ENCODE measurements at places on chromosomes 16 and 17.

DNA sequence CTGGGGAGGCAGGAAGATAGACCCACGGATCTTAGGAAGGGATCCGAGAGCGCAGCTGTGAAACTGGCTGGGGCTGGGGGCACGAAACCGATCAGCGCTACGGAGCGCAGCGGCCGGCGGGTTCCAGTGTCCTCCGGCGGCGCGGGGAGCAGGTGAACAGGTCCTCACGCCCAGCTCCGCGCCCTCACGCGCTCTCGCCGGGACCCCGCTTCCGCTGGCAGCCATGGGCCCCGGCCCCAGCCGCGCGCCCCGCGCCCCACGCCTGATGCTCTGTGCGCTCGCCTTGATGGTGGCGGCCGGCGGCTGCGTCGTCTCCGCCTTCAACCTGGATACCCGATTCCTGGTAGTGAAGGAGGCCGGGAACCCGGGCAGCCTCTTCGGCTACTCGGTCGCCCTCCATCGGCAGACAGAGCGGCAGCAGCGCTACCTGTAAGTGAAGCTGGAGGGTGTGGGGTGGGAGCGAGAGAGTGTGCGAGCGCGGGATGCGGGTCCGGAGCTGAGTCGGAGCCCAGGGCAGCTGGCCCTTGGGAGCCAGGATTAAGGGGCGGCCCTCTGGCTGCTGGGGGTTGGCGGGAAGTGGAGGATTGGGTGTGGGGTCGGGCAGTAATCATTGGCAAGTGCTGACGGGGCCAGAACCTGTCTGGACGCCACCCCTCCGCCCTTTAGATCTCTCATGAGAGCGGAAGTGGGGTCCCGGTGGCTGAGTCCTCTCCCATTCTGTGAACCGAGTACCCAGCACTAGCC lies 479 bp downstream of the ITGA3 start:
- peak; percentile 74 for DNase-seq

DNA sequence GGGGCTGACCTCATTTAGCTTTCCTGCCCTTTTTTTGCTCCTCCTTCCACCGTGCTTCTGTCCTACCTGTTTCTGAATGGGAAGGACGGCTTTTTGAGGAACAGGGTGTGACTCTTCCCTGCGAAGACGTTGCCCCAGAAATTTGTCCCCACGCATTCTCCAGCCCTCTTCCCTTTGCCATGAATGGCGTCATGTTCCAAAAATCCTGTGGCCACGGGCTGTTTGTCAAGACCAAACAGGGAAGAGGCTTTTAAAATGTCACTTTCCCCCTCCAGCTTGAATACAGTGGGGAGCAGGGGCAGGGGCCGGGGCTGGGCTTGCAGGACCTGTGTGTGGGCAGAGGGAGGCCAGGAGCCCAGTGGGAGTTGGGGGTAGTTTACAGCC lies 13.9 kb downstream of the MPRIP start:
- DNase-seq, result no peak

DNA sequence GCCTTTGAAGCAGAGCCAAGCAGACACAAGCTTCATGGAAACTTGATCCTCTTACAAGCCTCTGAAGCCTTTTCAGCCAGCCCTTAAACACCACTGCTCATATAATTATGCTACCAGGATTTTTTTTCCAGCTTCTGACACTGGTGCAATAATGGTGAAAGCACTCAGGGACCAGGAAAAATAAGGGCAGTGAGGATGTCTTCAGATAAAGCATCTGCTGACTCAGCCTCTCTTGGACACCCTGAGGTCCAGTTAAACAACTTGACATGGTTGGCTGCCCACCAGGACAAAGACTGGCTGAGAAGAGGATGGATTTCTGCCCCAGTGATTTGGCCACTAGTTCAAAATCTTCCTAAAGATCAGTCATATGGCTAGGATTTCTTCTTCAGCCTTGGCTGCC lies 124.2 kb upstream of the N4BP1 start:
- DNase-seq, result no peak

GRCh38 chr17:47850692-47851573 lies at the start of gene SP6:
TSS of gene SP6 (minus strand) at chr17:47851163. CDS start at chr17:47848429, 2,734 bp downstream.
- DNase-seq, result peak; percentile 70

- DNase-seq, result no peak
These were observed 1.5 kb downstream of the PSMD7 start for GRCh38 chr16:74298104-74298503.

DNA sequence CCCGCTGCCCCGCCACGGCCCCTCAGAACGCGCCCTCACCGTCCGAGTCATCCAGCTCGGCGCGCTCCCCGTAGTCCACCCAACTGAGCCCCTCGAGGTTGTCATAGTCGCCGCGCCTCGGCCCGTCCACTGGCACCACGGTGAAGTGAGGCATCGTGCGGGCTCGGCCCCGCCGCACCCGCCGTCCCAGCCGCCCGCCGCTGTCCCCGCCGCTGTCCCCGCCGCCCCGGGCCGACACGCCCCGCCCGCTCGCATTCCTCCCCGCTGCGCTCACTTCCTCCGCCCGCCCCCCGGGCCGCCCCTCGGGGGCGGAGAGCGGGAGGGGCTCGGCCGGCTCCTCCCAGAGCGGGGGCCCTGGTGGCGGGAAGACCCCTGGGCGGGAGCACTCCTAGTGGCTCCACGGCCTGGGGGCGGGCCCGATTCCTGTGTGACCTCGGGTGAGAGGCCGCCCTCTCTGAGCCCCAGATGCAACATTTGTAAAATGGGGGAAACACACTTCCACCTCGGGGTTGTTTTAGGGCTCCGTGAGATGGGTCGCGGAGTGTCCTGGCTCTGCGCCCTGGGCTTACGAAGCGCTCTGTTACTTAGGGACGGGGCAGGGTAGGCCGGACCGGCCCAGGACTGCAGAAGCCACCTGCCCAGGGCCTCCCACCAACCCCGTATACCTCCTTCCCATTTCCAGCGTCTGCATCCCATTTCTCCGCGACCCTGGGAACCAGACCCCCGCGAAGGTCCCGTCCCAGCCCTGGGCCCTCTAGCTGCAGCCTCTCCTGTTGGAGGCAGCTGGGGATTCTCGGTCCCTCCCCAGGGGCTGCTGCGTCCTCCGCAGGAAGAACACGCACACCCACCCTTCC lies at the start of gene SLC12A4:
Gene SLC12A4 (minus strand): TSS at position 238 of the 854 bp plus-strand sequence. CDS start 84 bp downstream, at position 154.
- DNase-seq, result peak; percentile 86

- DNase-seq, result no peak
These were observed 18.1 kb downstream of the TRPV2 start for GRCh38 chr17:16433514-16433913.

DNA sequence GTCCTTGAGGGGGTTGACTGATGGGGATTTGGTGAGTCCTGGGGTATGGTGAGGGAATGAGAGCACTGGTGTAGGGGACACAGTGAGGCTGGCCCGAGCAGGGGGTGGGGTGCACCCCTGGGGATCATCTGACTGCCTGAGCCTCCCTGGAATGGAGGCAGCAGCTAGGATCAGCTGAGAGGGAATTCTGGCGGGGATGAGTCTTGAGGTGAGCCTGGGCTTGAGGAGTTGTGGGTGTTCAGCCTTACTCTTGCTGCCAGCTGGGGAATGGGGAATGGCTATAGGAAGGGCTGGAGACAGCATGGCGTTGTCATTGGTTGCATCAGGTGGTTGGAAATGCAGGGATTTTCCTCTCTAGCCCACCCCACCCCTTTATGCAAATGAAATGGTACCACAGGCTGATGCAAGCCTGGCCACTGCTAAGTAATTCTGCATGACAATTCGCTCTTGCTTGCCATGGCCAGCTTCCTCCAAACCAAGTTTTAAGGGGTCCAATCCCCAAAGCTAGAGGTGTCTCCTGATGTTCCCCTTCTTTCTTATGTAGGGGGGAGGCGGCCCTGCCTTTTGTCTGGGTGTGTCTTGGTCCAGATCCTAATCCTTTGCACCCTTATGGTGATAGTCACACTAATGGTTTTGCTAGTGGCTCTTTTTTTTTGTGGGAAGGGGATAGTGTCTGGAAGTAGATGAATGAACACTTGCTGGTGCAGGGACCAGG lies 7.5 kb downstream of the NFE2L1 start:
- DNase-seq, result peak; percentile 61

- DNase-seq, result no peak
These were observed 159.0 kb downstream of the RAB11FIP4 start for GRCh38 chr17:31550389-31551056.

DNA sequence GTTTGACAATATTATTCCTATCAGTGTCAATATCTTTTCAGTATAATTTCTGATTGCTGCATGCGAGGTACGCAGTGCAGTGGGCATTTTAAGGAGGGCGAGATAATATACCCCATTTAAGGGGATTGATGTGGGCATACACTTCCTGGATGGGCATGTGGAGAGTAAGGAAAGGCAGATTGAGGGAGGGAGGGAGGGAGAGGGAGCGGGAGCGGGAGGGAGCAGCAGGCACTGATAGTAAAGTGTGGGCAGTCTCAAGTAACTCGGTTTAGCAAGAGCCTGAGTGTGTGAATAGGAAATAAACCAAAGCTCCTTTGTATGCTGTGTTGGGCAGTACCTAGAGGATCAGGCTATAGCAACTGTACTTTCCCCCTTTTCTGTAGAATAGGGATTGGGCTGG lies 5.1 kb downstream of the BPTF start:
- DNase-seq, result no peak

GRCh38 chr16:66568355-66568754 lies 2.1 kb downstream of the CMTM1 start:
- DNase-seq, result no peak

- no peak for DNase-seq
These were observed 3.2 kb downstream of the HS3ST3A1 start for GRCh38 chr17:13598353-13599167.

- DNase-seq, result no peak
These were observed 196.2 kb downstream of the PRKCA start for GRCh38 chr17:66498580-66498979.

DNA sequence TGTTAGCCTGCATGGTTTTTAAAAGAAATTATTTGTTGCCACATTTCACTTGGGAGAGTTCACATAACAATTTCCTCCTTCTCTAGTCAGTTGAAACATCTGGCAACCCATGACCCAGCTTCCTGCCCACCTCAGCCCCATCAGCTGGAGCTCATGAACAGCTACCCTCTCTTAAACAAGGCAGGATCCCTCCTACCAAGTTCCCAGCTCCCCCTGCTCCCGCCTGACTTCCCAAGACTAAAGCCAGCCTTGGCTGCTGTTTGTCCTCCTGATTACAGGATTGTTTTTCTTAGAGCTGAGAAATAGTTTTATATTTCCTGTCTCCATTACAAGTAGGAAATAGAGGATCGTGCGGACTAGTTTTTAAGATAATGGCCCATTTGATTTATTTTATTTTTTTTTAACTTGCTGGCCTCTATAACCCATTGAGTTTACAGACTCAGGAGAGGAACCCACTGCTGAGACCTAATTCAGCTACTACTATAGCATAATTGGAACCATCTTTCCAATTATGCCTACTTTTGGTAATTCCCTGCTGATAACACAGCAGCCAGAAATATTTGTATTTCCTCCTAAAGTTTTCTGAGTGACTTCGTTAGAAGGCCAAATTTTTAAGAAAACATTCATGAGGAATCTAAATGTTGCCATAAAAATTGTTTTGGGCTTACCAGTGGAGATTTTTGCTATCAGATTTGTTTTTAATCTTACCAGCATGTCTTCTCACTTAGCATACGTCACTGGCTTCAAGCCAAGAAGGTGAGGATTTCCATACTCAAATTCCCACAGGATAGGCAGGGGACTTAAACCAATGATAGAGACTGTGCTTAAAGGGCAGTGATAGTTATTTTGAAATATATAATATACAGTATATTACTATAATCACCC lies 90.0 kb downstream of the ELAC2 start:
- no peak for DNase-seq

GRCh38 chr16:83051451-83051850 lies 424.7 kb downstream of the CDH13 start:
- no peak for DNase-seq

DNA sequence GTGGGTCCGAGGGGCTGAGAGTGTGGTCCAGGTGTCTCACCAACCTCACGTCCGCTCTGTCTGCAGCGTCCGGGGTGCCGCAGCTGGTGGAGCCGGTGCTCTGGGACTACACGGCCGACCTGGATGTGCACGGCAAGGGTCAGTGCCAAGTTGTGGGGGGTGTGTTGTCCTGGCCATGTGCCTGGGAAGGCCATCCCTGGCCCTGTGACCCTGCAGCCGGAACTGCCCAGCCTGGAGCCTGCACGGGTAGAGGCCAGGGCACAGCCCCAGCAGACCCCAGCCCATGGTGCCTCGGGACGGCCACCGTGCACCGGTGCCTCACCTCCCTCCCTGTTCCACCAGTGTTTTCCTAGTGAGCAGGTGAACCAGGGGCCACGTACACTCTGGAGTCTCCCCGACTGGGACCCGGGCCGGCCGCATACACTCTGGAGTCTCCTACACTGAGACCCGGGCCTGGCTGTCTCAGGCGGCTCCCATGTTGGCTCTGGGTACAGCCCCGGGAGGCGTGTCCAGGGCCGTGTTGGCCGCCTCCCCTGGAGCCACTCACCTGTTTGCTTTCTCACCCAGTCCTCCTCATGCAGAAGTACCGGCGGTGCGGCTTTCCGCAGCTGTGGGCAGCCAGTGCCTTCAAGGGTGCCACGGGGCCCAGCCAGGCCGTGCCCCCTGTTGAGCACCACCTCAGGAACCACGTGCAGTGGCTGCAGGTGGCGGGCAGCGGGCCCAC lies 13.8 kb downstream of the CYBC1 start:
- no peak for DNase-seq

DNA sequence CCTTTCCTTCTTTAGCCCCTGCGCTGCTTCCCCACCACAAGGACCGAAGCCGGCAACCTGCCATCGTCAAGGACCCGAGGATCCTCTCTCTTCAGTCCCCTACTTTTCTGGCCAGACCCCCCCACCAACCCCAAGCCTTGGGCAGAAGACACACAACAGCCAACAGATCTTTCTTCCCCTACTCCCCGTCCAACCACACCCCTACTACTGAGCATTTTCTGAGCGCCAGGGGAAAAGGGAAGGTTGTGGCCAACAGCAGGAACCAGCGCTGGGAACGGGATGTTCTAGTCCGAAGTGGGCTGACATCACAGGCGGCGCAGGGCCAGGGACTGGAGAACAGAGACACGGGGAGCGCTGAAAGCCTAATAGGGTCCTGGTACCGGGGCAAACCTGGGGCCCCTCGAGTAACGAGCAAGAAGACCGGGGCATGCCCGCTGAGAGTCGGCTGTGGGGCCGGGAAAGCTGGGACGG lies 528 bp downstream of the PER1 start:
- DNase-seq, result peak; percentile 29

GRCh38 chr16:83623892-83624291 lies 183.9 kb upstream of the HSBP1 start:
- DNase-seq, result no peak

DNA sequence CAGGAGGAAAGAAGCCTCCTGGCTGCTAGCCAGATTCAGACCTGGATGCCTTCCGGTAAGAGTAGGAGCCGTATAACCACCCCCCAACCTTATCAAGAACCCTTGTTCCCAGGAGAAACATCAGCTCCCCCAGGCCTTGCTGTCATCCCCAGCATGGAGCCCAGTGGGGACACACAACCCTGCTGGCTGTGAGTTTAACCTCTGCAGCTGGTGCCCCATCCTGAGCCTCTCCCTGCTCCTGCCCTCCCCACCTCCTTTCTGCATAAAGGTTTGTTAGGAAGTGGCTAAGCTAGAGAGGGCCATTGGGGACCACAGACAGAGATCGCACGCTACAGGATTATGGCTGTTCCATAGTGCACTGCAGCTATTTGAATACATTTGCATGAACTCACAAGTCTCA lies 55.5 kb upstream of the RPL38 start:
- no peak for DNase-seq

- no peak for DNase-seq
These were observed 5.9 kb upstream of the DPEP2 start for GRCh38 chr16:68005211-68005610.

All from stimulated activated CD4-positive, alpha-beta T cell treated with anti-CD3 and anti-CD28 coated beads, Interleukin-4, amount 100 ng/mL, for 24 hours (primary cell).